ENCODE measurements at places on chromosomes 6 and 20. TPM values are rescaled to one million over a fixed set of nuclear protein-coding genes. Genes with fewer than 3 reads are reported as not detected.

MYBL2 gene
- 0.11 TPM for total RNA-seq

PSMB9 gene
- 8.2 TPM for total RNA-seq

SYNCRIP gene
- 89.5 TPM for total RNA-seq

FAM135A gene
- total RNA-seq: 19.3 TPM

- no peak for DNase-seq
Measured at GRCh38 chr6:129183187-129183591, 300.3 kb downstream of the LAMA2 start.

DNA sequence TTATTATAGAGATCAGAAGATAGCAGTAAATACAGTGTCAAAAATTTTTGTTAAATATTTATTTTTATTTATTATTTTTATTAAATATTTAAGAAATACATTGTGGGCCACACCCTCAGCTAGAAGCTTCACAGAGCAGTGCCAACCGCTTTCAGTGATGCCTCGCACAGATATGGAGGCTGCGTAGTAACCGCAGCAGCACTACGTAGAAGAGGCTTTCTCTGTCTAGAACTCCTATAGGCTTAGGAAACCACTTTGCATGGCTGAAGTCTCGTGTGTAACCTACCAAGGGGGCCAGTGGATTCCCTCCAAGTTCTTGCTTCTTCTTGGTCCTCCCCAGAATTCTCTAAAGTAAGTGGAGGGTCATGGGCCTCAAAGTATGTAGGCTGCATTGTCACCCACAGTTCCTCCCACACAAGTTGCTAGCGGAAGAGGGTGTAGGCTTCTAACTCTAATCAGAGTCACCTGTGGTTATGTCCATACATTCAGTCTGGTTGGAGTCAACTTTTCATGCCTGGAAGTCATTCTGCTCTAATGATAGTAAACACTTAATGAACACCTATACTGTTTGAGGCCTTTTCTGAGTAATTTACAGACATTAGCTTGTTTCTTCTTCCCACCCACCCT lies 285.6 kb downstream of the CDKAL1 start:
- no peak for DNase-seq

GRCh38 chr6:82410151-82410648 lies 46.6 kb downstream of the TPBG start:
- no peak for DNase-seq

- DNase-seq: no peak
Measured at GRCh38 chr6:142907544-142907943, 37.4 kb downstream of the HIVEP2 start.

- DNase-seq: peak; percentile 60
Measured at GRCh38 chr6:35065441-35065800, 75.7 kb downstream of the TCP11 start.

DNA sequence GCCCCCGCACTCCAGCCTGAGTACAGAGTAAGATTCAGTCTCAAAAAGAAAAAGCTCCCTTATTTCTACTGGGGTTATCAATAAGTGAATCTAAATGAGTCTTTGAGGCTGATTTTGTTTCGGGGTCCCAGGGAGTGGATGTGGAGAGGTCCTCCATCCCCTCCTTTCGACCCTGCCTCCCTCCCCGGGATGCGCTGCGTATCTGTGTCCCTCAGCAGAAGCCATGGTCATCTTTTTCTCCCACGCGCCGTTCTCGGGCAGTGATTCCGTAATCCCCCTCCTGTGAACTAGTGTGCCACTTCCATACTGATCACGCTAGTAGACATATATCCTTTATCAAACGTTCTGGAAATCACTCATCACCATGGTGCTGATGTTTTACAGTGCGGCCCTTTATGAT lies 152.9 kb downstream of the CDH4 start:
- no peak for DNase-seq

GRCh38 chr6:144289006-144289405 lies 3.9 kb downstream of the UTRN start:
- no peak for DNase-seq

DNA sequence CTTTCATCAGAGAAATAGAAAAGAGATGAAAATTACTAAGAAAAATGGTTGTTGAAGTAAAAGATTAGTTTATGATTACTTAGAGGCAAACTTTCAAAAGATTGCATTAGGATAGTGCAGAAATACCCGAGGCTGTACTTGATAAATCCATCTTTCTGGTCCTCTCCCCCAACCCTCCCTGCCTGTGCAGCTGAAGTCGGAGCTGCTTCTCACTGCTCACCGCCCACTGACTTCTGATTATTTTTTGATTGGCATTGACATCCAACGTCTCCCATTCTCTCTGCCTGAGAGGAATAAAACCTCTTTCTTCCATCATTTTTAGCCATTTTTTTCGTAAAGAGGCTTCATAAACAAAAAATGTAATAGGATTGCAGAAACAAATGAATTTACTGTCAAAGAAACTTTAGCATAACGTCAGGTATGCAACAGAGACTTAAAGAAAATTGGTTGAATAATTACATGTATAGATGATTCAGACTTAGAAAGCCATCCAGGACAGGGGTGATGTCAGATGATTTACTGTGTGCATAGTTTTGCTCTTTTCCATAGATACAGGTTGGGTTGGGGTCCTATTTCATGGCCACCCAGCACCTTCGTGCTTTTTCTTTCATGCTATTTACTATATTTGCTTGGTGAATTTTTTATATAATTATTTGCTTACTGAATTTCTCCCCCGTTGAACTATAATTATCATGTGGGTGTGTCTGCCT lies 53.6 kb upstream of the EDN3 start:
- no peak for DNase-seq

- no peak for DNase-seq
Measured at GRCh38 chr6:143872201-143872600, 7.9 kb downstream of the ZC2HC1B start.

DNA sequence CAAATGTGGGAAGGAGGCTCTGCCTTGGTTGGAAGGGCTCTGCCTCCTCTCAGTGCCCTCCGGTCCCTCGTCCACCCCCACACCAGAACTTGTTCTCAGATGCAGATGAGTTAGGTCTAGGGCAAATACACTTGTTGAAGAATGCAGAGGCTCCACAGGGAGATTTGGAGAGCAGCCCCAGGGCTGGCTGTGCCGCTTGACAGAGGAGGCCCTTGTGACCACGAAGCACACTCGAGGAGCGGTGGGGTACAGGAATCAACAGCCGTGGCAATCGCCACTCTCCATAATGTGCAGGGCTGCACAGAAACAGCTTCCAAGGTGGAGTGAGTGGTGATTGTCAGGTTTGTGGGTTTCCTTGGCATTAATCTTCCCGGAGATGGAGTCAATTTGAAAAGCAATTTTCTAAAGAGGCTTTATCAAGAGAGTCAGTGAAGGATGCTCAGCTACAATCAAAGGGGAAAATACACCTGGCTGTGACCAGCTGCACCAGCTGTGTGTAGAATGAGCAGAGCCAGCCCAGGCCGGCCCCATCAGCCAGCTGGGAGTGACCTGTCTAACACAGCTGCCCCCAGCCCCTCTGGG lies 59.5 kb downstream of the BFSP1 start:
- DNase-seq: no peak

DNA sequence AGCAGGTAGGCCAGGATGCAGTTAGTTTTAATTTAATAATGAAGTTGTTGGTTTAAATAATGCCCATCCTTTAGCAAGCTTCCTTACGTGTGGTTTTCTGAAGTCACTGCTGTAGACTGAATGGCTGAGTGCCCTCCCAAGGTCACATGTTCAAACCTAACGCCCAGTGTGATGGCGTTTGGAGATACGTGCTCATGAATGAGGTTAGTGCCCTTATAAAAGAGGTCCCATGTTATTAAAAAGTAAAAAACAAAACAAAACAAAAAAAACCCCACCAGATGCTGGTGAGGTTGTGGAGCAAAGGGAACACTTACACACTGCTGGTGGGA lies 16.3 kb downstream of the LRP11 start:
- DNase-seq: no peak

DNA sequence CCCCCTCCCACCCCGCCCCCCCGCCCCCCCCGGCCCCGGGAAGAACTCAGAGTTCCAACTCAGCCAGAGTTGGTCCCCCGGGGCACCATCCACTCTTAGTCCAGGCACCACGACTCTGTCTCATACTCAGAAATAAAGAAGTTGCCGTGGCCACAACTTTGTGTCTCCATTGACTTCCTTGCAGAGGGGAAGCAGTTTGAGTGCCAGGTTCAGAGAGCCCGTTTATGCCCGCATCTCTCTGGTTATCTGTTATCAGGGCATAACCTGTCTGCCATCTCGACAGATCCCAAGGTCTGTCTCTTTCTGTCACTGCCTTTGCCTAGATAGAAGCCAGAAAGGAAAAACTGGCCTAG lies 605 bp downstream of the CDC5L start:
- DNase-seq: no peak

- DNase-seq: no peak
Measured at GRCh38 chr6:25635886-25636317, 16.1 kb upstream of the SCGN start.

DNA sequence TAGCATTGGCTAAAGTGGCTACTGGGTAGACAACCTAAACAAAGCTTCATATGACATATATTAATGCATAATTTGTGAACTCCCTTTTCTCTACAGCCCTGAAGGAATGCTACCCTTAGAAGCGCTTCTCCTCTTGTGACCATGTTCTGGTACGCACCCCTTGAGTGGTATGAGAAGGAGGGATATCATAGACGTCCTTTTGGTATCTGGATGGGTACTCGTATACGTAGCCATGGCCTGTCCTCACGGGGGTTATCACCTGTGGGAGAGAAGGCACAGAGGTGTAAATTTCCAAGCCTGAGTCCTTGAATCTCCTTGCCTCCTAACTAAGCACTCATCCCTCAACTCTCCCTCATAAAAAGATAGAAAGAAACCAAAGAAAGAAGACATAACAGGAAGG lies 39.0 kb downstream of the NEDD9 start:
- no peak for DNase-seq

- DNase-seq: no peak
Measured at GRCh38 chr6:14276667-14277404, 159.3 kb downstream of the CD83 start.

All from right cardiac atrium (tissue), 5 donors.